ENCODE measurements at places on chromosomes 3 and 15. TPM values are rescaled to one million over a fixed set of nuclear protein-coding genes. Genes with fewer than 3 reads are reported as not detected.

Gene LMAN1L
- not detected for total RNA-seq

Gene CLRN1
- total RNA-seq = not detected

Gene SPTBN5
- total RNA-seq = 0.34 TPM

Gene SYNPR
- total RNA-seq = not detected

Gene CGNL1
- 1.4 TPM for total RNA-seq

Measured in nasal cavity respiratory epithelium epithelial cell of viscerocranial mucosa (primary cell).